Activated CD4-positive, alpha-beta T cell treated with anti-CD3 and anti-CD28 coated beads, Interleukin-2, Interleukin-6, amounts not matched to agents 100 ng/mL and 50 ng/mL, durations not matched to agents 16 hours and 8 hours (primary cell): ENCODE measurements at places on chromosomes 1 and 21.

GRCh38 chr21:32364796-32365195 lies 28.0 kb downstream of the URB1 start:
- DNase-seq = no peak

DNA sequence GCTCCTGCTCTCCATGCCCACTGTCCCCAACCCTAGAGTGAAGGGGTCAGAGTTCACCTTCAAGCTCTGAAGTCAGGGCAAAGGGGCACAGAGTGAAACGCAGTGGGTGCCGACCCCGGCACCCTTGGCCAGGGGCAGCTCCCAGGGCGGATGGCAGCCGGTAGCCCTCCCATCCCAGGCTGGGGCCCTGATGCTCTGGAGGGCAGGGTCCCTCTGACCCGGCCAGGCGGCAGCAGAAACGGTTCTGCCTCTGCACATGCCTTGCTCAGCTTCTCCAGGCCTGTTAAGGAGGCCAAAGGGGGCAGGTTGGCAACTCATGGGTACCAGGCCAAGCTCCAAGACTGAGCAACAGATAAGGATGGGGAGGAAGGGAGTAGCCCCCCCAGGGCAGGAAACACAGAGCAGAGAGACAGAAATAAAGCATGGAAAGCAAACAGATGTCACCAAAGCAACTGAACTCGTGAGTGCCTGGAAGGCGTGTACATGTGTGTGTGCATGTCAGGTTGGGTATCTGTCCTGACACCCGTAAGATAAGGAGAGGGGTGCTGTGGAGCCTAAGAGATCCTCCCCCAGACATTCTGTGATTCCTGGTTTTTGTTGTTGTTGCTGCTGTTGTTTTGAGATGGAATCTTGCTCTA lies 112.3 kb upstream of the IFFO2 start:
- DNase-seq = no peak

DNA sequence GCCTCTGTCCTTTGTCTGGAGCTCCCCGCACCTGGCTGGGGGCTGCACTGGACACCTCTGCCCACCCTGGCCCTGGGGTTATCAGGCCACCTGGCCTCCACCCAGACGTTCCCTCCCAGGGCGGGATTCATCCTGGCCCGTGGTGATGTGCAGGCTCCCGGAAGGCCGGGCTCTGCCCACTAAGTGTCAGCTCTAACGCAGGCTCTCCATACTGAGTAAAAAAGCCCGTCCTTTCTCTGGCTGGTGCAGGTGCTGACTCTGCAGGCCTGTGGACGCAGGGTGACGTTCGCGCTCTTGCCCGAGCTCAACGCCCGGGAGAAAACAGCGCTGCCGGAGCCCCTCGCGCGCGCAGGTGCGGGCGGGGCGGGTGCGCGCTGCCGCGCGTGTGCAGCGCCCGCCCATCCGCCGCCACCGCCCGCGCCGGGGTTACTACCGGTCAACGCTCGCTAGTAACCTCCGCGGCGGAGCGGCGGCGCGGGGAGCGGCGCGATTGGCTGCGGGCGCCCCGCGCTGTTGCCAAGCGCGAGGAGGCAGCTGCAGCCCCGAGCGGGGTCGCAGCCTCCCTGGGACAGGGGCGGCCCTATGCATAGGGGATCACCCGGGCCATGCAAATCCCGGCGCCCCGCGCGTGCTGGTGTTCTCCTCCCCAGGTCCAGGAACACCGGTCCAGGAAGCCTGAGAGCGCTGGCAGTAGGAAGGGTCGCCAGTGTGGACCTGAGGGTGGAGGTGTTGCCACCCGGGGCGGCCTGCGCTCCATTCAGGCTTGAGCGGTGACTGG lies 15.7 kb downstream of the ABCG1 start:
- peak; percentile 84 for DNase-seq

DNA sequence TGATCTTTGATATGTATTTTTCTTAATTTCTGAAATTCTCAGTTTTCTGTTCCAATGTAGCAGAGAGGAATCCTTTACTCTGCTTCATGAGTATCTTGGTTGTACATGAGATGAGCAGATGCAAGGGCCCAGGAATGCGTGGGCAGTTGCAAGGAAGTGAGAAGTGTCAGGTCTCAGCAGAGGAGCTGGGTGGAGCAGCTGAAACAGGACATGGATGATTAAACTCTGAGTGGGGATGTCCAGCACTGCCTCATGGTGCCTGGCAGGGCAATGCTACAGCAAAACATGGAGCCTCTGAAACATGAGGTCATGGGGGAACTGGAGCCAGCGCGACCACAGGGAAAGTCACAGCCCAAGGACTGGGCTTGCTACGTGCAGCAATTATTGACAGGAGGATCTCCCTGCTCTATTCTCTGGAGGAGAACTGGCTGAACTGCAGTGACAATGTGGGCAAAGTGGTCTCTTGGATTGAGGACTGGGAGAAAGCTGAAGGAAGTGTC lies 48.4 kb downstream of the COLGALT2 start:
- DNase-seq = peak; percentile 19

DNA sequence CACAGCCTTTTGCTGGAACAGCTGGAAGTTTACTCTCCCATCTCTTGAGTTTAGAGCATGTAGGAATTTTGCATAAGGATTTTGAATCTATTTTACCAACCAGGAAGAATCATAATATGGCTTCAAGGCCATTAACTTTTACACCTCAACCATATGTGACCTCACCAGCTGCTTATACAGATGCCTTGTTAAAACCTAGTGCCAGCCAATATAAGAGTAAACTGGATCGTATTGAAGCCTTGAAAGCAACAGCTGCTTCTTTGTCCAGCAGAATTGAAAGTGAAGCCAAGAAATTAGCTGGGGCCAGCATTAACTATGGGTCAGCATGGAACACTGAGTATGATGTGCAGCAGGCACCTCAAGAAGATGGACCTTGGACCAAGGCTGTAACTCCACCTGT lies 65.4 kb downstream of the CEP350 start:
- DNase-seq = no peak

GRCh38 chr1:226764533-226764932 lies 25.5 kb upstream of the ITPKB start:
- no peak for DNase-seq

DNA sequence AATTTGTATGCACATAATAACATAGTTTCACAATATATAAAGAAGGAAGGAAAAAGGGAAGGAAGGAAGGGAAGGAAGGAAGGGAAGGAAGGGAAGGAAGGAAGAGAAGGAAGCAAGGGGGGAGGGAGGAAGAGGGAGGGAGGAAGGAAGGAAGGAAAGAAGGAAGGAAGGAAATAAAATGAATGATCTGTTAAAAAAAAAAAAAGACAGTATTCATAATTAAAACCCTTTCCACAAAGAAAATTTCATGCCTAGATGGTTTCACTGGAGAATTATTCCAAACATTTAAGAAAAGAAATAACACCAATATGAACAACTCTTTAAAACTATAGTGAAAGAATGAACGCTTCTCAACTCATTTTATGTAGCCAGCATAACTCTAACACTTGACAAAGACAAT lies 44.8 kb downstream of the CDKN2C start:
- DNase-seq = no peak

DNA sequence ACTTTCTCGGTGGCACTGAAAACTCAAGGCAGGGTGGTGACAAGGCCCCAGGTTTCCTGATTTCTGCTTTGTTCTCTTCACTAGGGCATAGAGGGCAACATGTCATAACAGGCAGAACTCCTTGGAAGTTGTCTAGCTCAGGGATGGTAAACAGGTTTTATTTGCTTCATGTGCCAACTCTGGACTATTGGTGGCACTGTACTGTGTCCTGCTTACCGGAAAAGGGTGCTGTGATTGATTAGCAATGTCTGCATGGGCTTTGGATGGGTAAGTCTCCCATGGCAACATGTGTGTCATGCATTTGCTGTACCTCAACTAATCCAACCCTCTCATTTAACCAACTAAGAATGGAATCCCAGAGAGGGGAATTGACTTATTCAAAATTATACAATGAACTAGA lies 70.7 kb upstream of the USP24 start:
- no peak for DNase-seq

DNA sequence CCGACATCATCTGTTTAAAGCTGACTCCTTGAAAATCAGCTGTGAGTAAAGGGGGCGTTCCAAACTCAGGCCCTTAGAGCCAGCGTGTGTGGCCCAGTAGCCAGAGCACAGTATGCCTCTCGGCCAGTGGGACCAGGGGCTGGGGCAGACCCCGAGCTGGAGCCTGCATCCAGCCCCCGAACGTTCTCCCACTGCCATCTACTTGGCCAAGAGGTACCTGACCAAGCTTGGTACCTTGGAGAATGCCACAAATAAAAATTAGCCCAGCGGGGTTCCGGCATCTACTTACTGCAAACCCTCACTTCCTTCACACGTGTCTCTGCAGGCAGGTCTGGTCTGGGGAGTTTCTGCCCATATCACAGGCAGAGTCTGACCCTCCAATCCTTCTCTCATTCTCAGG lies 56.7 kb upstream of the COL6A2 start:
- DNase-seq = no peak

- DNase-seq = no peak
Measured at GRCh38 chr1:84855168-84855567, 37.8 kb downstream of the LPAR3 start.

GRCh38 chr1:183896466-183897048 lies 91.6 kb downstream of the RGL1 start:
- DNase-seq = peak; percentile 62

GRCh38 chr21:45737485-45738166 lies 94.1 kb downstream of the PCBP3 start:
- DNase-seq = no peak

DNA sequence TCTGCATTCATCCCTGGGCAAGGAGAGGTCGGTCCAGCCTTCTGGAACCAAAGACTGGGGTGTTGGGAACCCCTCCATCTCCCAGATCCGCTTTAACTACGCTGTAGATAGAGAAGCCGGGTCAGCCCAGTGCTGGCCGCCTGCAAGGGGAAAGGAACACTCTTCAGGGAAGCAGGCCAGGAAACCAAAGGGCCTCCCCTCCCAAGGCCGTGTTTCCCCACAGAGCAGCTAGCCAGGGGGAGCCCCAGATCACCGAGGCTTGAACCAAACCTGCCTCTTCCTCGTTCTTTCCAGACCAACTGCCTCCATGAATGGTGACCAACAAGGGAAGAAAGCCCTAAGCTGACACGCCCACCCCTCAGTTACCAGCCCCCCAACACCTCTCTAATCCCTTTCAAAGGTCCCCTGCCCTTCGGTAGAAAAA lies 1.2 kb upstream of the CHD5 start:
- no peak for DNase-seq

GRCh38 chr21:26144031-26144430 lies 26.5 kb downstream of the APP start:
- DNase-seq = no peak

GRCh38 chr21:38702196-38702595 lies 103.5 kb upstream of the ETS2 start:
- no peak for DNase-seq

- DNase-seq = no peak
Measured at GRCh38 chr1:8204826-8205225, 113.1 kb upstream of the SLC45A1 start.

DNA sequence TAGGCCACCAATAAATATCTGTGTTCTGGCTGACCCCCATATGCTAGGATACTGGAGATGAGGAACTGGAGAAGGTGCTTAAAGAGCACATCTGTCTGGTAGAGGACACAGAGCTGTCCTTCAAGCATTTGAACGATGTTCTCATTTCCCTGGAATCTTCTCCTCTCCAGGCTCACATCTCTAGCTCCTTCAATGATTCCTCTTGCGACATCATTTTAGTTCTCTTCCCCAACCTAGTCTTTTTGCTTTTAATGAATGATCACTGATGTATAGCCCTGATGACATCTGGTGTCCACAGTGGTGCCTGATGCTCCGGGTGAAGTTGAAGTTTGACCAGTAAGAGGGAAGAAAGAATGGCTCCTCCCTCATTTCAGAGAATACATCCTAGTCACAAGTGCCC lies 80.8 kb upstream of the UBE2U start:
- DNase-seq = no peak

GRCh38 chr1:224696891-224697765 lies 81.0 kb downstream of the CNIH3 start:
- DNase-seq = no peak

DNA sequence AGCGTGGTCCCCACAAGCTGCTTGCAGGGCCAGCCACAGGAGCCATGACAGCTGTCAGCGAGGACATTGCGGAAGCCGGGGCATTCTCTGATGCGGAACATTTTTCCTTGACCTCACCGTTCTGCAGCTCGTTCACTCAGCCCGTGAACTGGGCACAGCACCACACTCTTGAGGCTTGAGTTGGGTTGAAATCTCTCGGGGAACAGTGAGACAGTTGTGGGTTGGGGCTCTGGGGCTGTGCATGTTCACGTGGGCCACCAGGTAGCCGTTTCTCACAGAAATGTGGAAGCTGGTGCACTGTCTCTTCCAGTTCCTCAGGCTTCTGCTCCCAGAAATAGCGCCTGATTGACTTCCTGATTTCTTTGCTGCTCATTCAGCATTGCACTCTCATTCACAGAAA lies 69.8 kb downstream of the SPSB1 start:
- no peak for DNase-seq

DNA sequence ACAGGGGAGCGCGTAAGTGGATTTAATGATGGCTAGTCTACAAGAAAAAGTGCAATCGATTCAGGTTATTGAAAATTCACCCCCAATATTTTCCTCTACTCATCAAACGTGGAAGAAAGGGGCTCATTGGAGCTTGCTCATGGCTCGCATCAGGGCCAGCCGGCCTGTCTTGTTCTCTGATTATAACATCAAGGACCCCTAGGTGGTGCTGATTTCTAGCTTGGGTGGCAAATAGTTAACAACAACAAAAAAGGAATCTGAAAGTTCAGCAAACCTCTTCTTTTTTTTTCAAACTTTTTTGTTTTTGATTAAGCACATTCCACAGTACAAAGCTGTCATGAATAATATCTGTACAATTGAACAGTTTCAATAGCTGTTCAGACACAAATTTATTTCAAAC lies 35.8 kb upstream of the SOD1 start:
- DNase-seq = no peak

- DNase-seq = peak; percentile 70
Measured at GRCh38 chr1:46489638-46490405, at the start of gene DMBX1. Gene DMBX1, plus strand, starts transcription at chr1:46489836. Its CDS starts 17,175 bp downstream, at chr1:46507011.

- no peak for DNase-seq
Measured at GRCh38 chr1:44424747-44425146, 19.7 kb downstream of the RNF220 start.

- no peak for DNase-seq
Measured at GRCh38 chr21:17819877-17820229, 697 bp upstream of the C21orf91 start.

DNA sequence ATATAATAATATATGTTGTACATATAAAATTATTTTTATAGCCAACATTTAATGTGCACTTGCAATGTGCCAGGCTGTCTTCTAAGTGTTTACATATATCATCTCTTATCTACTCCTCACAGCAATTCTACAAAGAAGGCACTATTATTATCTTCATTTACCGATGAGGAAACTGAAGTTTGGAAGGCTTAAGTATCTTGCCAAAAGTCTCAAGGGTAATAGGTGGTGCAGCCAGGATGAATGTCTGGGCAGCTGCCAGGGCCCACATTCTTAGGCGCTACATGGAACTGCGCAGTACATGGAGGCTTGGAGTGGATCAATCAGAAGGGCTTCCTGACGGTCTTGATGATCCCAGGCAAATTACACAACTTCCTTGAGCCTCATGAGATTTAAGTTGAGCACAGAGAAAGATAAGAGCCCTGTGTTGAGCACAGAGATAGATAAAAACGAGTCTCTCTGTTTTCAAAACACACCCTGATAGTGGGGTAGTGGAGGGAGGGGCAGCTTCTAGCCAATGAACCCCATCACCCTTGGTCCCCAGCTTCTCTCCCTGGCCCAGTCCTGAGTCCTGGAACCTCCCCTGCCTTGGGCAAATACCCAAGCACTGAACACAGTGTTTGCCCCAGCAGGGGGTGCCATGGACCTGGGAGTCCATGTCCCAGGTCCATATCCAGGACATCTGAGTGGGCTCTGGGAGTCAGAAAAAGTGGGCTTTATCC lies 9.2 kb downstream of the POU3F1 start:
- DNase-seq = no peak
